Stimulated activated CD8-positive, alpha-beta memory T cell treated with anti-CD3 and anti-CD28 coated beads, Interleukin-2, amount 100 ng/mL, for 1 hour (primary cell): ENCODE measurements at places on chromosomes 12 and 14.

DNA sequence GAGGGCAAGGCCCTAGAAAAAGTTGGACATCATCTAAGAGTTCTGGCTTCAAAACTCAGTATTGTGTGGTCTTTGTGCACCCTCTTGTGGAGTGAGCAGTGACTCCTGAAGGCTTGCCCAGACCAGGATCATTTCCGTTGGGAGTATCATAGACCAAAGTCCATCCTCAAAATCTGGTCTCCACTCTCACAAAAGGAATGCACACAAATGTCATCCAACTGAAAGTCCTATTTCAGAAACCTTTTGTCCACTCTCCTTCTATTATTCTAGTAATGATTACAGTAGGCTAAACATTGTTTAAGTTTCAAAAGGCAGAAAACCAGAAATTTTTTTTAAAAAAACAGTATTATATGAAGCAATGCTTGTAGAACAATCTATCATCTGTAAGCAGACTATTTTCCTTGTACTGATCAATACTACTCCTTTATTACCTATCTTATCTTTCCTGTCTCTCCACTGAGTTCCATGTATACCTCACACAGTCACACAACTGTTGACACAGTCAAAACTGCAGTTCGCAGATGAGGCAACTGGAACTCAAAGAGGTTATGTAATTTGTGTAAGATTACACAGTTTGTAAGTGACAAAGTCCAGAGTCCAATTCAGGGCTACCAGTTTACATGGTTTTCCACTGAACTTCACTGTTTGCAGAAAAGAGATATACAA lies 41.4 kb downstream of the COX16 start:
- DNase-seq: no peak

- no peak for DNase-seq
These were observed 988.3 kb downstream of the VRK1 start for GRCh38 chr14:97785495-97785894.

- no peak for DNase-seq
These were observed 13.5 kb downstream of the ATP2B1 start for GRCh38 chr12:89695100-89695499.

DNA sequence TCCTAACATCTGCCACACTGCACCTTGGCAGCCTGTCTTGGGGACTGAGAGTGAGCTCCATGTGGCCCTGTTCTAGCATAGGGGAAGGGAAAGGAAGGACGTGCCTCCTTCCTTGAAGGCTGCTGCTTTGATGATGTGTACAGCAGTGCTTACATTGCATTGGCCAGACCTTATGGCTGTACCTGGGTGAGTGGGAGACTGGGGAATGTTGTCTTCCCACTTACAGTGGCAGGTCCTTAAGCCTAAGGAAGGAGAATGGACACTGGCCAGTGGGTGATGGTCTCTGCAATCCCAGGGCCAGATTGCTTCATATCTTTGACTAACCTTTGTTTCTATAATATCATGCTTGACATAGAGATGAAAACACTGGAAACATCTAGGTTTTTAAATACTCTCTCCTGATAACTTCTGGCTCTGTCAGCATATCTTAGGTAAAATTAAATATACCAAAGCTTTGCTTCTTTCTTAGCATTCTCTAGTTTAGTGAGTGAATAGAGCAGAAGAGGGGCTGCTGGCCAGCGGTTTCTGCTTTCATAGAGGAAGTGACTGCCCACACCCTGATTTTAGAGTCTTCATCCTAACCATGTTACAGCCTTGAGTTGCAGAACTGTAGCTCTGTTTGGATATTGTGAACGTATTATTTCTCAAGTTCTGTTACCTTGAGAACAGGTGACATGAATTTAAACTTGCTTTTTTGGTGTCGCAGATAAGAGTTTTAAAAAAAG lies 27.2 kb downstream of the KLC1 start:
- DNase-seq: no peak

DNA sequence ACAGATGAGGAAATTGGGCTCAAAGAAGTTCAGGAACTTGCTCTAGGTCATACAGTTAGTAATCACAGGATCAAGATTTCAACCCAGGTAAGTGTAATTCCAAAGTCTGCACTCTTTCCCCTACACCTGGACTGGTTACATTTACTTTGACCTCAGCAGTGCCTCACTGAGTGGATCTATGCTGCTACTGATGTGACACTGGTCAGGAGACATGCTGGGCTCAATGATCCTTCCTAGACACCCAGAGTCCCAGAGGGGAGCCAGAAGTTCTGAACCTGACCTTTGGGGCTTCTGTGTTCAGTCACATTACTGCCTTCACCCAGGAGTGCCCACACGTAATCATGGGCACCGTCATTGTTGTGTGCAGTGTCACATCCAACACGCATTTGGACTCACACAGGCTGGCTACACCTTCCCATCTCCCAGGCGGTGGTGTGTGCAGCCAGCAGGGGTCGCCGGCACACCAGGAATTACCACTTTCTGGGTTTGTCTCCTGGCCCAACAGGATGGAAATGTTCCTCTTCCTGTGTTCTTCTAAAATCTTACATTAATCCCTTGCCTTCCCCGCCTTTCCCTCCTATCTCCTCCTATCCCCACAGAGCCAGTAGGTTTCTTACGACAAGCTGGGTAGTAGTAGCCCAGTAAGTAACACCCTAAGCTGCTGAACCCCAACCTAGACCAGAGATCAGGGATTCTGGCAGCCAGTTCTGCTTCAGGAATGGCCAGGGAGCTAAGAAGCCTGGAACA lies 25.6 kb downstream of the CALCOCO1 start:
- DNase-seq: peak; percentile 64

DNA sequence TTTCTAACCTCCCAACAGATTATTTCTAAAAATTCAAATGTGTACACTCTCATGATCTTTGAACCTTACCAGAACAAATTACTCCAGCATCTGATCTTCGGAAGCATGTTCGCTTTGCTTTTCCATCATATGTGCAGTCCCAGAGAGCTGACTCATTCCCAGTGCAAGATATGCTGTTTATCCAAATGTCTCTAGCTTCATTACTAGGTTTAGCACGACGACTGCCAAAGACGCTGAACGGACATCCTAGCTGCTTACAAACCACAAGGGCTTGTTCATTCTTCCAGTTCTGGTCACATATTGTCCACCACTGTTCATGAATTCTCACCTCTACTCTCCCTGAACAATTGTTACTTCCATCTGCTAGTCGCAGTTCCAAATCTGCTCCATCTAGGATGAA lies 40.5 kb downstream of the CD163L1 start:
- DNase-seq: no peak

DNA sequence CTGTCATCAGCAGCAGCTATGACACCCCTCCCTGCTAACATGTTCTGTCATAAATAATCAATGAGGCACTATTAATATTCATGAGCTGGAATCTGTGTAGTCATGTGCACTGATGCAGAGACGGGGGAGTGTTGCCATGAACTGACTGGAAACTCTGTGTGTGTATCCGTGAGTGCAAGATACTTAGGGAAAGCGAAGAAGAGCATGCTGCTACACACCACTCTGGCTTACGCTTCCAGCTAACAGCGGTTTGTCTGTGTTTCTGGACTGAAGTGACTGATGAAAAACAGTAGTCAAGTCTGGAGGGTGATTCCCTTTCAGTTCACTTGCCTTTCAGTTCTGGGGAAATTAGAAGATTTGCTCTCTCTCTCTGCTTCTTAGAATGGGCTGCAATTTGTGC lies 249.4 kb downstream of the PDZRN4 start:
- DNase-seq: no peak

GRCh38 chr12:110742096-110742717 lies 484 bp downstream of the PPP1CC start:
- DNase-seq: no peak

- DNase-seq: no peak
These were observed 17.4 kb downstream of the CDKN1B start for GRCh38 chr12:12734561-12735071.

GRCh38 chr12:1517007-1517406 lies 77.4 kb downstream of the FBXL14 start:
- no peak for DNase-seq

DNA sequence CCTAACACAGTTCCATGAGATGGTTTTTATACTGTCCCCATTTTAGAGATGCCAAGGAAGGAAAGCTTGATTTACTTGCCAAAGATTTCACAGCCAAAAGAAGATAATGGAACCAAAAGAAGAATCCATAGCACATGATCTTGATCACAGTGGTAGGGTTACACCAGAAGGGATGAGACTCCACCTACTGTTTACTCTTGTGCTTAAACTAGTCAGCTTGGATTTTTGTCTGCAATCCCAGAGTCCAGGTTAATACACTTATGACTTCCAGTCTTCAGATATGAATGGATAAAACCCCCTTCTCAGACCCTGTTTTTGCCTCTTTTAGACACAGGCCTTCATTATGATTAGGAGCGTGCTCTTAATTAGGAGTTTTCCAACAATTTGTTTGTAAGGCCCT lies 454.2 kb downstream of the AEBP2 start:
- no peak for DNase-seq

DNA sequence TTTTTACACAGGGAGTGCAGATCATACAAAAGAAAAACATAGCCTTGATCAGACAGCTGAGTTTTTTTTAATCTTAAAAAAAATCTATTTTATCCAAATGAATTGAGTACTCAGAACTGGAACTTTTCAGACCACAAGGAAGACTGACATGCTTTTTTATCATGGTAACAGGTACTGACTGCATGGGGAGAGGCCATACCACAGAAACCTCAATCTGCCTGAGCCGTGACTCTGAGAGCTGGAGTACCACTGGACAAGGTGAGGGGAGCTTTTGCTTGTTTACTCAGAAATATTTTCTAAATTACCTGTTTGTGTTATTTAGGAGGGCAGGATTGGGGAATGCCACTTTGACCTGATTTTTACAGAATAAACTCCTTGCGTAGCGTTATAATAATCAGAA lies 143.9 kb downstream of the ALX1 start:
- no peak for DNase-seq

- DNase-seq: no peak
These were observed 114.6 kb downstream of the TMEM132C start for GRCh38 chr12:128381541-128381940.
